Activated CD8-positive, alpha-beta memory T cell treated with anti-CD3 and anti-CD28 coated beads, Interleukin-2, amount 10 ng/mL, durations not matched to agents 7 days and 5 days (primary cell): ENCODE measurements at places on chromosomes 1 and 21.

GRCh38 chr1:156246241-156246780 is 1.5 kb downstream of the PAQR6 start:
- no peak for DNase-seq

DNA sequence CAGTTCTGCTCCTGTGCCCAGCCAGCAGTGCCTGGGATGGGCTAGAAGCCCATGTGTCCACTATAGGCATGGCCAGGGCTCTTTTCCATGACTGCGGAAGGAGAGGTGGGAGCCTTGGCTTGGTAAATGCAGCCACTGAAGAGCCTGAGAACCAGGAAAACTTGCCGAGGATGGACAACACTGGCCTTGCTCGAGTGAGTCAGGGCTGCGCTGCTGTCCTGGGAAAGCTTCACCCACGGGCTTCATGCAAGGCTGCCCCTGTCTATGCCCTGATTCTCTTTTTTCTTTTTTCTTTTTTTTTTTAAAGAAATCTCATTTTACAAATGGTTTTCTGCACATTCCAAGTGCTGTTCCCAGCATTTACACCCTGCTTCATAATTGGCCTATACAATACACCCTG is 156.5 kb downstream of the CAMTA1 start:
- no peak for DNase-seq

DNA sequence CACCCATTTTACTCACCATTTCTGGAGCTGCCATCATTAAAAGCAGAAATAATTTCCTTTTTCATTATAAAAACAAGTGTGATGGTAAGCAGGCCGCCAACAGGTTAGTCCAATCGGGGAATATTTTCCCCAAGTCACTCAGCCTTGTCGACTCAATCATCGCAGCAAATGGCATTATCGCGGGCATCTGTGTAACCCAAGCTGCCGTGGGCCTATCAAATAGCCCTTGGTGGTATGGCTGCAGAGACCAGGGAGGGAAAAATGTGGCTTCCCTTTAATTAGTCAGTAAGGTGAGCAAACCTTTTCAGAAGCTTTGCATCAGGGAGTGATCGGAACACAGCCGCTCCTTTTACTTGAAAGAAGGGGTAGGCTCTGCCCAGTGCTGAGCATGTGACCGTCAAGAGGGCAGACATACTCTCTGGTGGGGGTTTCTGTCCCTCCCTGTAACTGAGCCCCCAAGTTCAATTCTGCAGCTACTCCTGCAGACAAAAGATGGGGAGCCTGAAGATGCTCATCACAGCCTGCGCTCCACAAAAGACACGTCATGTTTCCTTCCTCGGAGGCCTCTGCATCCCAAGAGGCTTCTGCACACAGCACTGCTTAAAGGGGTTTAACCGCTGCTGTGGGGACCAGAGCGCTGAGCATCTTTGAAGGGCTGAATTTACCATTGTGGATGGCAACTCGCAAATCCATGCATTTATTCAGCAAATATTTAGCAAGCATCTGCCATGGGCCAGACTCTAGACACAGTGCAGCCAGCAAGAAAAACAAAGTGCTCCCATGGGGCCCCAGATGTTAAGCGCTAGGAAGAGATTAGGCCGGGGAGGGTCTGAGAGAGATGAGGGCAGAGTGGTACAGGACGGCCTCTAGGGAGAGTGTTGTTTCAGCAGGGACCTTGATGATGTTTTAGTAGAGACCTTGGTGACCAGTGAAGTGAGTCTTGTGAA is 1.2 kb upstream of the TMPRSS3 start:
- DNase-seq, result no peak

GRCh38 chr1:232293361-232293760 is 336.6 kb downstream of the SIPA1L2 start:
- DNase-seq, result no peak

- DNase-seq, result peak; percentile 48
Measured at GRCh38 chr1:200488375-200489165, 78.7 kb upstream of the ZNF281 start.

DNA sequence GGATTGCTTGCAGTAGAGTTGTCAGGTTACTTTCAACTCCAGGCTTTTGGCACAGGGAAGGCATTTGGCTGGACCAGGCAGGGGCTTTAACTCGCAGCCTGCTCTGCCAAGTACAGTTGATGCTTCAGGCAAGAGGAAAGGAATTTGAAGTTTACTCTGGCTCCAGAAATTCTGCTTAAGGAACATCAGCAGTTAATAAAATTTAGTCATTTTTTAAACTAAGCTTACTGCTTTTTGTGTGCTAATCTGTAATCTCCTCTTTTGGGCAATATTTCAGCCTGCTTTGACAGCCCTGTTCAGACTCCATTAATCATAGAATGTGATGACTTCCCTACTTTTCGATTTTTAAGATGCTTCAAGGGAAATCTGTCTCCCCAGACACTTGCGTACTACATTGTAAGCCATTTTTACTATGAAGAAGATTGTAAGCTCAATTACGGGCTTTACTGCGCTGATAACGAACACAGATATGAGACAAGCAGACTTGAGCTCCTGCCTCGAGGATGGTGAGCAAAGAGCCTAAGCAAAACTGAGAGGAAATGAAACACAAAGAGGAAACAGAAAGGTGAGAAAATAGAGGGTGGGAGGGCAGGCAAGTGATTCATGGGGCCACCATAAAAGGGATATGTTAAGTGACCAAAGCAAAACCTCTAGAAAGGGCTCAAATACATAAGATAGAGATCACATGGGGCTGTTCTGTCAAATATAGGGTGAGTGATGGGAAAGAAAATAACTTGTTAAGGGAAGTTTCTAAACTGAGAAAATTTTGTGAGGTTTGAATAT is 76.6 kb upstream of the VAV3 start:
- DNase-seq, result no peak

- DNase-seq, result peak; percentile 79
Measured at GRCh38 chr1:236395230-236395946, 1.3 kb downstream of the EDARADD start.
